Stimulated activated memory B cell treated with anti-CD40 and anti-IgM and Interleukin-4, amounts not matched to agents 10 μg/mL and 1 μg/mL and 100 μg/mL, for 72 hours (primary cell): ENCODE measurements at places on chromosomes 5 and 9.

- no peak for ATAC-seq
These were observed 148.5 kb upstream of the MRPS30 start for GRCh38 chr5:44660251-44660650.

DNA sequence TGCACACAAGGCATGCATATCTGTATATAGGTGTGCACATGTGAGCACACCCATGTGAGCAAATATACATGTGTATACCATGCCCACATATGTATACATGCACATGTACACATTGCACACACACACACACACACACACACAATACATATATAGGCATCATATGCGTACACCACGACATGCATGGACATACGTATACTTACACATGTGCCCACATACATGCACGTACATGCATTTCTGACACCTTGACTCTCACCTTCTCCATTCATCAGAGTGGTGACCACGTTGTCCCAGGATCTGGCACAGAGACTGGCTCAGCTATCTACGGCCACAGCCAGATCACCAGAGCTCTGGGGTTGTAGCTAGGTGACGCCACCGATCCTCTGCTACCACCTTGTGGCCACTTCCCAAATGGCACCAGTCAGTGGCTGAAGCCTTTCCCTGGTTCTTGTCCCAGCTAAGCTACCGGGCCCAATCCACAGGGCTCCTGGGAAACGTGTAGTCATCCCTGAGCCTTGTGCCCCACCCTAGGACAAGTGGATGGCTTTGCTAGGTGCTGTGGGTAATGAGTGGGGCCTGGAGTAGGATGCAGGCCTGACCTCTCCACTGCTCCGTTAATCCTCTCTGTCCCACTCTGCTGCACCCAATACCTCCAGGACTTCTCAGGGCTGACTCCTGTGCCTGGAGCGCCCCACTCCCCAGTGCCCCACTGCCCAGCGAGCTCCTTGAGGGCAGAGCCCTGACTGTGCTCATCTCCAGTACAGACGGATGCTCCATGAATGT lies 194.4 kb downstream of the RGS3 start:
- ATAC-seq = peak; percentile 87

- no peak for ATAC-seq
These were observed 65.6 kb downstream of the POU5F2 start for GRCh38 chr5:93675460-93676450.

- ATAC-seq = no peak
These were observed 23.0 kb downstream of the PCDHGC5 start for GRCh38 chr5:141511771-141512325.

- ATAC-seq = no peak
These were observed 105.7 kb downstream of the INSYN2B start for GRCh38 chr5:169874621-169875020.

GRCh38 chr5:77170196-77170890 lies 40.1 kb upstream of the PDE8B start:
- ATAC-seq = no peak

GRCh38 chr9:32701321-32702022 lies 66.0 kb upstream of the TAF1L start:
- no peak for ATAC-seq

- no peak for ATAC-seq
These were observed 62.4 kb downstream of the DMRT1 start for GRCh38 chr9:903886-904285.
